ENCODE measurements at places on chromosomes 12 and 14.

GRCh38 chr14:56118611-56119181 is 485 bp downstream of the PELI2 start:
- DNase-seq, result peak; percentile 54

GRCh38 chr12:117030187-117030900 is 68.9 kb downstream of the TESC start:
- DNase-seq, result no peak

DNA sequence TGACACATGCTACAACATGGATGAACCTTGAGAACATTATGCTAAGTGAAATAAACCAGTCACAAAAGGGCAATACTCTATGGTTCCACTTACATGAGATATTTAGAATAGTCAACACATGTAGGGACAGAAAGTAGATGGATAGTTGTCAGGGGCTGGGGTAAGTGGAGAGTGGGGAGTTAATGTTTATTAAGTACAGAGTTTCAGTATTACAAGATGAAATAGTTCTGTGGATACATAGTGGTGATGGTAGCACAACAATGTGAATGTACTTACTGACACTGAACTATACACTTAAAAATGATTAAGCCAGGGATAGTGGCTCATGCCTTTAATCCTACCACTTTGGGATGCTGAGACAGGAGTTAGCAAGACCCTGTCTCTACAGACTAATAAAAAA is 8.7 kb downstream of the NUP107 start:
- no peak for DNase-seq

DNA sequence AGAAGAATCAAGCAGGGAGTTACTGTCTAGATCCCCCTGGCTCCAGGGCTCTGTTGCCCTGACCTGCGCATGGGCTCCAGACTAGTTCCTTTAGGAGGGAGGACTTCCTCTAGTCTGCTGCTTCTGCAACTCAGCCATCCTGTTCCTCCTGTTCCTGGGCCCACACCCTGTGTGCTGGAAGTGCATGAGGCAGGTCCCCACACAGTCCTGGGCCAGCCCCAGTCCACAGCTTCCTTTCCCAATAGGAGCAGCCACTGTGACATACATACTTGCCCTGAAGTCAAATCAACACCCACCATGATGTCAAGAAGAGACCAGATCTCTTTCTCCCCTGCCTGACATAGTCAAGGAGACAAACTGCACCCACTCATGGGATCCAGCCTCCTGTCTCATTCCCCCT is 1.3 kb downstream of the SDR9C7 start:
- no peak for DNase-seq

DNA sequence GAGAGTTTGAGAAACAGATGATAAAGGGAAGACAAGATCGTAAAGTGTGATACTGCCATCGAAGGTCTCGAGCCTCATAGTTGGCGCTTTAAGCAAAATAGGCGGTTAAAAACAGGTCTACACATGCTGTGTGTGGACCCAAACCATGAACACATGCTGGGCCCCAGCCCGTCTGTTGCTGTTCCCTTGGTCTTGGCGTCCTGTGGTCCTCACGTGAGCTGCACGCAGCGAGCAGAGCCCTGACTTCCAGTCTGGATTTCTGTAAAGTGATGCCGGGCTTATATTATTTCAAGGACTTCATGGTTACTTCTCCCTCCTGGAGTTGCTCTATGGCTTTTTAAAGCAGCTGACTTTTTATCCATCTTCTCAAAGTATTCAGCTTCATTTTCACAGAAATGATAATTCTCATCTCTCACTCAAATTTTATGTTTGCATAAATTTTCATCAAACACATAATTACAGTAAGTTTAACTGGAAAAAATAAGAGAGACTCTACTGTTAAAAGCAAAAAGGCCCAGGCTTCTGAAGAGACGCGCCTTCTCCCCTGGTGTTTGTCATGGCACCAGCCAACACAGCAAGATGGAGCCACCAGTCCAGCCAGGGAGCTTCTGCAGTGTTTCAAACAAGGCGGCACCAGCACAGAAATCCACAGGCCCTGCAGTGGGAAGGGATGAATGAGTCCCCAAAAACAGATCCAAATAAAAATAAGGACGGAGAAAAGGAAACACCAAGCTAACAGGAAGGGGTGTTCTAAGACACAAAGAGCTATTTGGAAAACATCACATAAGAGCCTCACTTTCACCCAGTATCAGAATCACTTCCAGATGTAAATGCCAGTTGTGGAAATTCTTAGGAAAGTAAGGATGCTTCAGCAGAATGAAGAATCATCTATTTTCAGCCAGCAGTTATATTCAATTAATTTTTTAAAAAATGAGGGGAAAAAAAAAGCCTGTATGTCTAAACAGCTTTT is 24.9 kb downstream of the SFSWAP start:
- DNase-seq, result no peak

GRCh38 chr12:105036937-105037649 is 47.2 kb downstream of the ALDH1L2 start:
- DNase-seq, result peak; percentile 12

GRCh38 chr12:12508612-12509011 is 54.1 kb downstream of the DUSP16 start:
- DNase-seq, result no peak

GRCh38 chr14:41548666-41549065 is 58.0 kb upstream of the LRFN5 start:
- no peak for DNase-seq

- no peak for DNase-seq
Observed at GRCh38 chr12:84641940-84642545, 270.6 kb downstream of the SLC6A15 start.

Data from CD4-positive, alpha-beta T cell treated with Interleukin-17A for 4 hours (primary cell).